HAP-1 (cell line): ENCODE measurements at places on chromosomes 1 and 21.

- DNase-seq = no peak
These were observed 27.0 kb downstream of the DNM3 start for GRCh38 chr1:171868217-171868803.

- DNase-seq = no peak
These were observed 46.2 kb downstream of the OSBPL9 start for GRCh38 chr1:51663105-51663504.

GRCh38 chr1:22880174-22880601 lies 92.5 kb downstream of the LACTBL1 start:
- no peak for DNase-seq

DNA sequence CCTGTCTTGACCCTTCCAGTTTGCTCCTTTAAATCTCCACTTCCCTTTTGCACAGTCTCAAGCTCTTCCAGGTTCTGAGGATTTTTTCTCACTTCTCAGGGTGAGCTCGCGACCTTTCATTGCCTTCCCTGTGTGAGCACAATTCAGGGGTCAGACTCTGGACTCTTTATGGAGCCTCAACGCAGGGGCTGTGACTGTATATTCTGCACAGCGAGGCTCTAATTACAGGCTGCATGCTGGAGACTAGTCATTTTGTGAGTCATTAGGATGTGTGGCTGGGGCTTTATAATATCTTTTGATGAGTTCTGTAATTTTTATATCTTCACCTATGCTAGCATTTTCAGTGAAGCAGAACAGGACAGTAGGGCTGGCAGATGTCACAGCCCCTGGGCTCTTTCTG lies 270.7 kb downstream of the KAZN start:
- no peak for DNase-seq

DNA sequence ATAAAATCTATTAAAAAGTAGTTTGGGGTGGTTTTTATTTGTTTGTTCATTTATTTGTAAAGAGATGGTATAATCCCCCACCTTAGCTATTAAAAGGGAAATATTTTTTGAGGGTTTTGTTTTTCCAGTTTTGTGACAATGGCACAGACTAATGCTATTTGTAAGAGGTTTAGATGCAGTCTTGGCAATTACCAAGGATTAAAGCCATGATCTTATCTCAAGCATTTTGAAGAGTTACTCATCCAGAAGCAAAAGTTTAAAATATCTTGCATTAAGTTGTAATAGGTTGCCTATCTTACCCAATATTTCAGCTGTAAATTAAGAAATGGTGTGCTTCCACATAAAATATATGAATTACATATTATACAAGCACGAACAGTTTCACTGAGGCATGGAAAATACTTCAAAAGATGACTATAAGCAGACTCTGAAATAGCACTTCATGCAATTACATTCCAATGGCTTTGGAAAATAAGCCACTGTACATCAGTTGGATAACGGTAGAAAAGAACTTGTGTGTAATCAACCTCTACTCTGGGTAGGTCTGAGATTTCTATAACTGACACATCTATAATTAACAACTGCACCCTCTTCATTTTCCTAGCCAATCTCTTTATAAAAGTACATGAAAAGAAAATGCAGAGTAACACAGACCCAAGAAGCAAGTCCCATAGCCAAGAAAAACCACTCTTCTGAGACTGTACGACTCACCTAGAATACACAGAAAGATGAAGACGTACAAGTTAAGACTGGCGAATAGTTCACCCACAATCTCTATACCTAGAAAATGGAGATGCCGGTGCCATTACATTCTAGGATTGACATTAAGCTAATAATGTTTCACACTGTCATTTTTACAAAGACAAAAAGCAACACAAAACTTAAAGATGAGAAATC lies 95.2 kb downstream of the PTPN14 start:
- DNase-seq = peak; percentile 58
